ENCODE measurements at places on chromosomes 4 and X.

GRCh38 chr4:42048394-42048793, 58.1 kb downstream of the SLC30A9 start:
- DNase-seq: no peak

- no peak for DNase-seq
Measured at GRCh38 chr4:55912249-55912648, 36.5 kb upstream of the CEP135 start.

DNA sequence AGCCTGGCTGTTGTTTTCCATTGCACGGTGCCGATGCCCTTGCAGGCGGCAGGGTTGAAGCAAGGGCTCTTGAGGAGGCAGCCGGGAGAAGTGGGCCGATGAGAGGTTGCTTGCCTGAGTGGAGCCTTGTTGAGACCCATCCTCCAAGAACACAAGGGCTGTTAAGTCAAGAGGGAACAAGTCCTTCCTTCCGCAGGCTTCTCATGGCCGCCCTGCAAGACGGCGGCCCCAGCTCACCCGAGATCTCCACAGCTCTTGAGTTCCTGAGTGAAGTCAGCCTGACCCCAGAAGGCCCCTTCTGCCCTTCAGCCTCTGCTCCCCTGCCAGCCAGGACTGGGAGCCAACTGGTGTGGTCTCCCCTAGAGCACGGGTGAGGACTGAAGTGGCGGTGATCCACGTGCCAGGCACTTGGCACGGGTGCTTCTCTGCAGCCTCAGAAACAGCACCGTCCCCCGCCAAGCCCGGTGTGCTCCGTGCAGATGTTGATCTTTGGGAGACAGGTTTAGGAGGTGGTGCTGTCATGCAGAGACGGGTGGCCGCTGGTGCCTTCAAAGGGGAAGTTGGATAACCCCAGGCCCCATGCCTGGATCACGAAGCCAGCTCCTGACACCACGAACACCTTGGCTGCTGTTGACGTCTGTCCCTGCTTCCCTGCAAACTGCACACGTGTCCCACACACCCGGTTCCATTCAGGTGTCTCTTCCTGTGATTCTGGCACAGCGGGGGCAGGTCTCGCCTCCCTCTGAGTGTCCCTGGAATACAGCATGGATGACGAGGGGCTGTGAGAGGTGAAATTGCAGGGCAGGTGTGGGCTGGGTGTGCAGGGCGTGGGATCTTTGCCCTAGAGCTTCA, 164.4 kb upstream of the PSAPL1 start:
- no peak for DNase-seq

GRCh38 chr4:115228851-115229250, 115.4 kb upstream of the NDST4 start:
- DNase-seq: no peak

DNA sequence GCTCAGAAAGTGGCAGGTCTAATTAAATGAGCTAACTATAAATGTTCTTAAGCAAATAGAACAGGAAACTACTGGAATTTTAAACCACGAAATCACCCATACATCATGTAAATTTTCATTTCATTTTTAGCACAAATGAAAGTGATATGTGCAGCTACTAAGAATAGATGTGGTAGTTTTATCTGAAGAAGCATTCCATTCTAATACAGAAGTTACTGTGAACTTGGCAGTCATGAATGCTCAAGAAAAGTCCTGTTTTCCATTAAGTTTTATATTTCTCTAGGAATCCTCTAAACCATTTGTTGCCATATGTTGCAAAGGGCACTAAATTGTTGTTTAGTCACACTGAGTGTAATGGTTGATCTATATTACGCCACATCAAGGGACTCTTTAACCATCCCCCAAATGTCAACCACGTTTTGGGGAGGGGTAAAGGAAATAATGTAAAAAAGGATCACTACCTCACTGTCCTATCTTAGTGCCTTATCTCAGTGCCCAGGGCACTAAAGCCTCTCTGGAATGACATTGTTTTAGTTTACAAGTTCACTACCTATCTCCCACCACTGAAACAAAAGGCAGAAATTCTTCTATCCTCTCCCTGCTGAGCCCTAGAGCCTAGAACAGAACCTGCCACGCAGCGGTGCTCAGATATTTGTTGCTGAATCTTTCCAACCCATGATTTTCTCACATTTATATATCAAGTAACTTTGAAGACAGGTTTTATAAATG, 118.0 kb downstream of the SHISA3 start:
- DNase-seq: no peak

DNA sequence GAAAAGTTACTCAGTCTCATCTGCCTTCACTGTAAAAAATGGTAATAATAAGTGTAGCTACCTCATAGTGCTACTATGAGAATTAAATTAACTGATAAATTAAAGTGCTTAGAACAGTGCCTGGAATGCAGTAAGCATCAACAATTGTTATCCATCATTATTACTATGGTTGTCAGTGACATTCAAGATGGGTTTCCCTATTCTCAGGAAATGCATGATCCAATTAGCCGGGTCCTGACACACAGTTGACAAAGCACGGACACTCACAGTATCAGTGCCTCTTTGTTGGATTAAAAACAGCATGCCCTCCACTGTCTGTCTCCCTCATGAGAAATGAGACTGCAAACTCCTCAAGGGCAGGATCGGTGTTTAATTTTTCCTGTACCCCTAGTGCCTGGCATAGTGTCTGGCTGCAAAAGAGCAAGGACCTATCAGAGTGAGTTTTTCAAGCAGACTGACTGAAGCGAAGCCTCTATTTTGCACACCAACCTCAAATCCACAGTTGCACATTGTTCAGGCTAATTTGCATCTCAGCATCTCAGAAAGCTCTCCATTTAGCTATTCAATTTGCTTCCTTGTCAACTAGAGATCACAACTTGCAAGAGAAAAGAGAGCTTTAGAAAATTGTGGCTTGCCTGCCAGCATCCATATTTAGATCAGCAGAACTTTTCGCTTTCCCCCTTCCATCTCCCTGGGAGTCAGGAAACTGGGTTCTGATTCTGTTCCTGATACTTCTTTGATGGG, 122.9 kb downstream of the LDB2 start:
- no peak for DNase-seq

GRCh38 chrX:137654481-137654880, 88.6 kb downstream of the ZIC3 start:
- no peak for DNase-seq
